NCI-H1092 (cell line): ENCODE measurements at places on chromosomes 6 and 20.
A peak's percentile ranks its signal among the peaks of the same experiment; 100 is the strongest.

DNA sequence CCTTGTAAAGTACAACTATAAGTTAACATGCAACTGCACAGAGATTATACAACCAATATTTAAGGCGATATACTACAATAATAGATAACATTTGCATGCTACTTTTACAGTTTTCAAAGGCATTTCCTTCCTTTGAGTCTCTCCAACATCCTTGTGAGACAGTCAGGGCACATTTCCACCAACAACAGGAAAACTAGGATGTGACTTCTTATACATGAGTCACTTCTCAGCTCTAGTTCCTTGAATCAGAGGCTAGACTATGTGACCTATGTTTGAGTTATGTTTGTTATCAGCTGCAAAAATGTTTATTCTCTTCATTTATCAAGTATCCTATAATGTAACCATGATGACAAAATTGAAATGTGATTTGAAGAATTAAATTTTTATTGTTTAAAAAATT lies 51.7 kb upstream of the TFAP2D start:
- no peak for DNase-seq

DNA sequence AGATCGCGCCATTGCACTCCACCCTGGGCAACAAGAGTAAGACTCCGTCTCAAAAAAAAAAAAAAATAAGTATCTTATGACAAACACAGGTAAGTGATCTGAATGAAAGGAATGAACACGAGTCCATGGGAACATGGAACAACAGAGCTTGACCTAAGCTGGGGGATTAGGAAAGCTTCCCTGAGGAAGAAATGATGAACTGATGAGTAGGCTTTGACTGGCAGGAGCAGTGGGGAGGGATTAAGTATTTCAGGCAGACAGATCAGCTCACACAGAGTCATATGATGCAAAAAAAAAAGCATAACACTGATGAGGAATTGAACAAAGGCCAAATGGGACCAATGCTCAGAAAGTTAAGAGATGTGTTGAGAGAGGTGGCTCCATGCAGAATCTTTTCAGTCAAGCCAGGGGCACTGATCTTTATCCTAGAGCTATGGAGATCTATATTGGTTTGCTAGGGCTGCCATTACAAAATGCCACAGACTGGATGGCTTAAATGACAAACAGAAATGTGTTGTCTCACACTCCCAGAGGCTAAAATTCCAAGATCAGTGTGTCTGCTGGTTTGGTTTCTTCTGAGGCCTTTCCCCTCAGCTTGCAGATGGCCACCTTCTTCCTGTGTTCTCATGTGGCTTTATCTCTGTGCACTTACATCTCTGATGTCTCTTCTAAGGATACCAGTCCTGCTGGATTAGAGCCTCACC lies 85.6 kb downstream of the ANKRD6 start:
- no peak for DNase-seq

GRCh38 chr20:32080783-32081182 lies 28.7 kb upstream of the TM9SF4 start:
- DNase-seq, result no peak

GRCh38 chr6:168895102-168895812 lies 358.4 kb downstream of the THBS2 start:
- DNase-seq, result peak; percentile 85

DNA sequence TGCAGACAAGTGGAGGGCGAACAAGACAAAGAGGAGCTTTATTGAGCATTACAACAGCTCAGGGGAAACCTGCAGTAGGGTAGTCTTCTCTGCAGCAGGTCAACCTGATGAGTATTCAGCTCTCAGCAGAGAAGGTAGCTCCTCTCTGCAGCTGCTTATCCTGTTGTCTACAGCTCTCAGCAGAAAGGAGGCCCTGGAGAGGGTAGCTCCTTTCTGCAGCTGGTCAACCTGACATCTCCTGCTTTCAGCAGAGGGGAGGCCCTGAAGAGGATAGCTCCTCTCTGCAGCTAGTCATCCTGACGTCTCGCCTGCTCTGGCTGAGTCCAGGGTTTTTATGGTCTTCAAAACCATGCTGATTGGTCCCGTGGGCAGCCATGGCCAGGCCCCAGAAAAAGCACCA lies 113.6 kb downstream of the CD24 start:
- no peak for DNase-seq

DNA sequence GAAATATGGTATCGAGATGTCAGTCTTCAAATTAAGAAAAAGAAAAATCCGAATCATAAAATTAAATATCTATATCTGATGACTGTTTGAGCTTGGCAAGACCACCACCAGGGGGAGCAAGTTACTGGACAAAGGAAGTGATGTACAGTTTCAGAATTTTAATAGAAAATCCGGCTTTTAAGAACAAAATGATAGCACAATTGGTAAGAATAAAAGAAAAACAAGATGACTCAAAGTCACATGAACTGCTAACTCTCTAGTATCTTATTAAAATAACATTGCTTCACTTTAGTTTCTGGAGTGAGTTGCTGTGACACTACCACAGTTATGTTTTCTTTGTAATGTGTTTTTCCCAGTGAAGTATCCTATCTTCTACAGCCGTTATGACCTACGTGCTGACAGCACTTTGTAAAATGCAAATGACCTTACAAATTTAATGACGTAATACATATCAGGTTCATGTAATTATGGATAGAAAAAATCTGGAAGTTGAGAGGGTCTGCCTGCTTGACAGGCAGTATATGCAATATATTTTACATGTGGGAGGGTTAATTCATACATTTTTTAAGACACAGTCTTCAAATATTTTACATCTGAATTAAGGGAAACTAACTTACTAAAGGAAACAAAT lies 405.3 kb upstream of the HS3ST5 start:
- DNase-seq, result peak; percentile 0

DNA sequence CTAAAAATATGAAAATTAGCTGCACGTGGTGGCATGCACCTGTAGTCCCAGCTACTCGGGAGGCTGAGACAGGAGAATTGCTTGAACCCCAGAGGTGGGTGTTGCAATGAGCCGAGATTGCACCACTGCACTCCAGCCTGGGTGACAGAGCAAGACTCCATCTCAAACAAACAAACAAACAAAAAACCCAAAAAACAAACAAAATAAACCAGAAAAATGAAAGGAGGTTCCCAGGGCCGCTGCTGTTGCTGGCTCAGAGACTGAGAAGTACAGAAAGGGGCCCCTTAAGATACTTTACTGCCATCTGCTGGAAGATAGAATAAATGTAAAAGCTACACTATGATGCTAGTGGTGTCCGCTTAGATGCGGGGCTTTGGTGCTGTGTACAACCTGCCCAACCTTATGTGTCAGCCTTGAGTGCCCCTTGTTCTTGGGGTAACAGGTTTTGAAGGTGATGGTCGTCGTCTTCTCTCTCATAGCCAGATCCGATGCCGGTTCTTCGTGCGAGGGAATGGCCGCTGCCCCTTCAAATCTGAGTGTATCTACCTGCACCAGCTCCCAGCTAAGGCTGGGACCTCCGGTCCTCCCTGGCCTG lies 2.8 kb upstream of the FANCE start:
- peak; percentile 58 for DNase-seq

DNA sequence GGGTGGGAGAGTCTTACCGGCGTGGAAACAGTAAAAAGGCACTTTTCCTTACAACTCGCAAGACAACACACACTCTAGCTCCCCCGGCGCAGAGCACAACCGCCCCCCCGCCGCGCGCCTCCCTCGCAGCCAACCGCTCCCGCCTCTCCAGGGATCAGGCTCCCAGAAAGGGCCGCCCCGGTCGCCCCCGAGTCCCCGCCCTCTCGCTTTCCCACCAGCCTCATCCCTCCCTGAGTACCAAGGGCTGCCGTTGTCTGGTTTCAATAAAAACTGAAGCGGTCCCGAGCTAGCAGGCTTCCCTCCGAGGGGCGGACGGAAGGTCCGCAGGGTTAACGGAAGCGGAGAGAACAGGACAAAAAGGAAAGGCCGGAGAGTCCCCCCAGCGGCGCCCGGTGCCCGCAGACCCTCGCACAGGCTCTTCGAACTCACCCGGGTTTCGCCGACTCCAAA lies 804 bp downstream of the ELOVL5 start:
- peak; percentile 37 for DNase-seq

GRCh38 chr6:160356074-160356744 lies 8.0 kb downstream of the SLC22A3 start:
- peak; percentile 95 for DNase-seq

DNA sequence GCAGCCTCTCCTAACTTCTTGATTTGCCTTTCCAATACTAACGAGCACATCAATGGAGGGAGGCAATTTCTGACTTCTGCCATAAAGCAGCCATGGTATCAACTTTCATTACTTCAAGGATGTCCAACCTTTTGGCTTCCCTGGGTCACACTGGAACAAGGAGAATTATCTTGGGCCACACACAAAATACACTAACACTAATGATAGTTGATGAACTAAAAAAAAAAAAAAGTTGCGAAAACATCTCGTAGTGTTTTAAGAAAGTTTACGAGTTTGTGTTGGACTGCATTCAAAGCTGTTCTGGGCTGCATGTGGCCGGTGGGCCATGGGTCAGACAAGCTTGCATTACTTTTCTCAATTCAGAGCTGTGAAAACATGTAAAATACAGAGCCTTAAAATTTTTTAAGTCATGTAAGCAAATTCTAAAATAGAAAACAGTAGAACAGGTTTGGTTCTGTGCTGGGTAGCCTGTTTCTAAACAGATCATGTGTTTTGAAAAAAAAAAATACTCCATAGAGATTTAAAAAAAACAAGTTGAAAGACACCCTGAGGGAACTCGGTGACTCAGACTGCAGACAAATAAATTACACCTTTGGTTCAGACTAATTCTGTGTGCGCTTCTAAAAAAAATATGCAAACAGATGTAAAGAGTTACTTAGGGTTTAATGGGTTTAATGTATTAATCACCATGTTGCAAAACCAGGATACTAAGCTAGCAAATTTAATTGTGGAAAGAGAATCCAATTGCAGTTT lies 43.6 kb upstream of the SLC22A23 start:
- DNase-seq, result no peak

DNA sequence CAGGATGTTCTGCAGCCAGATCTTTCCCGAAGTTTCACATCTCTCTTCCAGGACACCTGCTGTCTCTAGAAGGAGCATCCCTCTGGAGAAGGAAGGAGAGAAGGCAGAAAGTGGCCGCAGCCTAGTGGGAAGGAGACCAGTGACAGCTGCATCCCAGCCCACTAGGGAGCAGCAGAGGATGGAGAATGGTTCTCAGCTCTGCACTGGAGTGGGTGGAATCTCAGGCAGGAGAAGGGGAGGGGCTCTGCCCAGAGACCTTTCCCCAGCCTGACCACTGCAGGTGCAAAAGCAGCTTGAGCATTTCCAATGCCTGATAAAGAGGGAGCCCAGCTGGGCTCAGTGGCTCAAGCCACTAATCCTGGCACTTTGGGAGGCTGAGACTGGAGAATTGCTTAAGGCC lies 32.3 kb downstream of the NCR2 start:
- peak; percentile 69 for DNase-seq

- DNase-seq, result no peak
Observed at GRCh38 chr6:37048851-37049757, 43.6 kb downstream of the FGD2 start.

GRCh38 chr6:7894262-7895124 lies 16.1 kb downstream of the TXNDC5 start:
- DNase-seq, result no peak
